GM23338 (cell line): ENCODE measurements at places on chromosomes 4 and X.

DNA sequence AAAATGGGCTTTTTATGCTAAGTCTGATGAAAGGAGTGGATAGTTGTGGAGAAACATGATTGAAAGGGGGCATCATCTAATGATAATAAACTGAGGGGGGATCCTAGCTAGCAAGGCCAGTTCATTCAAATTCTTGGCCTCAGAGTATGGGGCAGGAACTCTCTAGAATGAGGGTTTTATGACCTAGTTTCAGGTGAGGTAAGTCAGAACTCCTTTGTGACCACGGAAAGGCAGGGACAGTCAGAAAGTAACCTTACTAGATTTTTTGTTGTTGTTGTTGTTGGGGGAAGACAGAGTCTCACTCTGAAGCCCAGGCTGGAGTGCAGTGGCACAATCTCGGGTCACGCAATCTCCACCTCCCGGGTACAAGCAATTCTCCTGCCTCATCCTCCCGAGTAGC, 1.5 kb upstream of the PAQR3 start:
- no peak for DNase-seq

DNA sequence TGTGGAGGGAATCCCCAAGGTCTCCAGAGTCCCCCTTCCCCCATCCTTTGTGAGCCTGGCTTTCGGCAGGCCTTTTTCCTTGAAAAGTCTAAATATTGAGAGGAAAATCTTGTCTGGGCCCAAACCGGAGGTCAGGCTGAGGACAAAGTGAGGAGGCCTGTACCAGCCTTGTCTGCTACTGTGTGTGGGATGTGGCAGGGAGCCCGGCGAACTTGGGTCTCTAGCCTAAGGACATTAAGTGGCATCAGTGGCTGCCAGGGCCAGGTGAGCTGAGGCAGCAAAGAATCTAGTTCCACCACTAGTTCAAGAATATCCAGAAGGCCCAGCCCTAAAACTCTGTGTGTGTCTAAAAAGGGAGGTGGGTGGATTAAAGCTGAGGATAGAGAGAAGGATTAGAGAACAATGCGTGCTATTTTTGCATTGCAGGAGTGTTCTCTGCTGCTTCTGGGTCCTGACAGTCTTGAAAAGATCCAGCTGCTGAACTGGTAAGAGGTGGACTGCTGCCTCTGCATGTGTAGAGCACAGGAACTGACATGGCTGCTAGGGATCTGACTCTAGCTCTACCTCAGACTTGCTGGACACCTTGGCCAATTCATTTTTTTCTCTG, 1.2 kb upstream of the AMER1 start:
- no peak for DNase-seq

DNA sequence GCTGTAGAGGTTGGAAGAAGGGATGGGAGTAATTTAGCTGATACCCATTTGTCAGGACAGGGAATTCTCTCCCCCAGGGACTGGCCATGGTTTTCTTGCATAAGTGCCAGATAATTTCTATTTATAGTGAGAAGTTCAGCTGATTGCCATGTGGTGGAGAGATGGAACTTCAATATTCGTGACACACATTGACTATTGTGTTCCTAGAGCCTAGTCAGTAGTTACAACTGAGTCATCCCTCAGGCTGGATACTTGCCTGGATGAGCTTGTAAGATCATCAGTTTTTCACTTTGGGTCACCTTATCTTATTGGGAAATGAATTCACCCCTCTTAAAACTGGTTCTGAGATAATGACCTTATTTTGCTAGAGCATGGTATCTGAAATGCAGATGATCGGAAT, 32.2 kb downstream of the CFAP299 start:
- no peak for DNase-seq

- no peak for DNase-seq
Observed at GRCh38 chr4:147370881-147371280, 110.0 kb upstream of the EDNRA start.

DNA sequence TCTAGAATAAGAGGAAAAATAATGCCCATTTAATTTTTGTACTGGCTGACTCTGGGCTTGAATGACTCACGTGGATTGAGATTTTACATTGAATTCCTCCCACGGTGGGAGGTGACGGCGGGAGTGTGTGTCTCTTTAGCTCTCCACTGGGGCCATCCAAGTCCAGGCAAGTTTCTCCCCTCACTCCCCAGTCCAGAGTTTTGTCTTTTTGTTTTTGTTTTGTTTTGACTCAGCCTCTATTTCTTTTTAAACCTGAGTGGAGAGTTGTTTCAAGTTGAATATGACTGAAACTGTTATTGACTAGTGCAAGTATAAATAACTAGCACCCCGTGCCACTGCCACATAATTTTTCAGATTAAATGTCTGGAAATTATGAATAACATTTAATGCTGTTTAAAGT, 13.6 kb downstream of the CHST7 start:
- DNase-seq, result no peak

- DNase-seq, result no peak
Observed at GRCh38 chrX:18291006-18291545, 63.4 kb downstream of the SCML2 start.

GRCh38 chr4:184628103-184628502, 21.1 kb downstream of the CASP3 start:
- DNase-seq, result no peak

DNA sequence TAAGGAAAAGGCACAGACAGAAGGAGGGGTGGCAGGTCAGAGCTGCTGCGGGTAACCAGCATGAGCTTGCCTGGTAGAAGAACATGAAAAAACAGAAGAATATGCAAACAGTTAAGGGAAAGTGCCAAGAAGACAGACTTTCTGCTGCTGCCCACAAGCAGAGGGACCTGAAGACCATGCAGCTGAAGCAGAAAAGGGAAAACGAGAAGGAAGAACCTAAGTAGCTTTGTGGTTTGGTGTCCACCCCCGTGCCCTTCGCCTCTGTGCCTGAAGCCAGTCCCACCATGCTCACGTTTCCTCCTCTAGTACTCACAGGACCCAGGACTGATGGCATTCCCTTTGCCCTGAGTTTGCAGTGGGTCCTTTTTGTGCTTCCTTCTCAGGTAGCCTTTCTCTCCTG, 62.8 kb downstream of the UBA6 start:
- DNase-seq, result no peak

GRCh38 chr4:122894827-122895226, 27.6 kb downstream of the NUDT6 start:
- DNase-seq, result no peak

- DNase-seq, result no peak
Observed at GRCh38 chr4:142095886-142096605, 459.7 kb downstream of the IL15 start.

DNA sequence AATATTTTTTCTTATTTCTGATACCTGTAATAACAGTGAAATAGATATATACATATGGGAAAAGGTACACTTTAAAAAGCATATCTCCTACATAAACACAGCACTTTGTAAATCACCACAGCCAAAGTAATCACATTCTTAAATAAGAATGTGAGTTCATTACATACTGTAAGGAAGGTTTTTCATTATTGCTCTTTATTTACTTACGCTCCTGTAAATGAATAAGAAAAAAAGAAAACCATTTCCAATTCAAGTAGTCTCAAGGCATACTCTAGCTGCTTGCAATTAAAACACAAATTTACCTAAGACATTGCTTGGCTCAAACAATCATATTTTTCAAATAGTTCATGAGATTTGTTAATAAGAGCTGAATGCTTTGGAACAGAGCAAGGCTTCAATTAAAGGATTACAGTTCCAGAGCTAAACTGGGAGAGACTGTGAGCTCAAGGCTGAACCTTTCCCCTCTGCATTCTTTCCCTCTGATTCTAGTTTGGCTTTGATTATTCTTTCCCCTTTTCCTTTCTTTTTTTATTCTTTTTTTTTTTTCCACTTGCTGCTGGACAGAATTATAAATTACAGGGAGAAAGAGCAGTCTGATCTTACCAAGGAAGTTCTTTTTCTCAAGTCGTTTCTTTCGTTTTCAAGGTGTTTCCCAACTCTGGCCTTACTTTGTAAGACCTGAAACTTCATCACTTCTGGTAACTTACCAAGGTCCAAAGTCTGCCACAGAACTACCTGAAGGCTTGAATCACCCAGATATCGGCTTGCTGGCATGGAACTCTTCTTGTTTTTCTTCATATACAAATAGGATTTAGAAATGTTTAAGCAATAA, 278.3 kb downstream of the INPP4B start:
- peak; percentile 7 for DNase-seq

DNA sequence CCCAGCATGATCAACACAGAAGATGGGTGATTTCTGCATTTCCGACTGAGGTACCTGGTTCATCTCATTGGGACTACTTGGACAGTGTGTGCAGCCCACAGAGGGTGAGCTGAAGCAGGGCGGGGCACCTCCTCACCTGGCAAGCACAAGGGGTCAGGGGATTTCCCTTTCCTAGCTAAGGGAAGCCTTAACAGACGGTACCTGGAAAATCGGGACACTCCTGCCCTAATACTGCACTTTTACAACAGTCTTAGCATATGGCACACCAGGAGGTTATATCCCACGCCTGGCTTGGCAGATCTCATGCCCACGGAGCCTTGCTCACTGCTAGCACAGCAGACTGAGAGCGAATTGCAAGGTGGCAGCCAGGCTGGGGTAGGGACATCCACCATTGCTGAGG, 92.9 kb upstream of the GRID2 start:
- no peak for DNase-seq

DNA sequence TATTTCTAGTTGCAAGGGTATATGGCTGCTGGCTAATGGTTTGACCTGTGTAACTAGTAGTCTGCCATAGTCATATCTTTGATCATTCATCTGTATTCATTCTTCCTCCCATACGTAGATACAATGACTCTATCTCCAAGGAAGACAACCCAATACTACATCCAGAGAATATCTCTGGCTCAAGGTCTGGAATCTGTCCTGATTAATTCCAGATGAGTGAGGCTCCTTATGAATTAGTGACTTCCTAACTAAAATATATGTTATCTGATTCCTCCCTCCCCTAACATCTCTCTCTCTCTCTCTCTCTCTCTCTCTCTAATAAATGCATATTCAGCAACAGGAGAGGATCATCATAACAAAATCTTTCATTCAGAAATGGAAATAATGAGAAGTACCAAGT, 641.5 kb downstream of the FAT4 start:
- no peak for DNase-seq

GRCh38 chrX:143336261-143336660, 181.0 kb downstream of the SPANXN3 start:
- DNase-seq, result no peak

- no peak for DNase-seq
Observed at GRCh38 chr4:85548841-85549240, 73.9 kb downstream of the ARHGAP24 start.

DNA sequence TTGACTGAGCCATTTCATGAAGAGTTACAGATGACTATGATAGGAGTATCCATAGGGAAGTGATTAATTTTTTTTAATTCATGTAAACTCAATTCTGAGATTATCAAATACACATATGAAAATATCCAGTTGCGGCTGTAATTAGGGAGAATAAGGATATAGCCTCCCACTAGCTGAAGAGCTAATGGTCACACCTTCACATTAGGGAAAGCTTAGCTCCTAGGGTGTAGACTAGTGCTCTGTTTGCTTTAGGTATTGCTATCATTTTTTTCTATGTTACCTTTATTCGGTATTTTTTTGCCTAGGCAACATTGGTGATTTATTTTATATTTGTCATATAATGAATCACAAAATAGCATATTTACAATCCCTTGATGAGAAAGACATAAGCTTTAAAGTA, 39.6 kb upstream of the EPGN start:
- DNase-seq, result no peak

DNA sequence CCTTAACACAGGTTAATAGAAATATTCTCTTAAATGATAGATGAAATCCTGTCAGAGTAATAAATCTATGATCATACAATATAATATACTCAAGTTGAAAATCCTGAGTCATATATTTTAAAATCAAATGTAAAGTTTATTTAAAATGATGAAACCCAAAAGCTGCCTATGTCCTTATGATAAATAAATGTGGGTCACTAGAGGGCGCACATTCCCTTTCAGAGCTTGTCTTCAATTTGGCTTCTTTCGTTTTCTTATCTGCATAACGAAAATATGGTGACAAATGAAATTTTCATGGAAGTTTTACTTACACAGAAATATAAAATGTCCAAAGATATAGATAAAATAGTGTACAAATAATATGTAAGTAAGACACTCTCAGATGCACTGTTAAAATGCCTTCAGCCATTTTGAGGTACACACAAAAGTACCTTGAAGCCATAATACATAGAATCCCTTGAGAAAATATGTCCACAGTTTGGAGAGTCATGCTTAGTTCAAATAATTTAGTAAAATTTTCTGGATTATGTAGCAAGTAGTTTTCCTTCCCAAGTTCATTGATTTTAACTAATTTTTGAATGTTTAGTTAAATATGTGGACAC, 680.4 kb downstream of the DMD start:
- DNase-seq, result peak; percentile 61

DNA sequence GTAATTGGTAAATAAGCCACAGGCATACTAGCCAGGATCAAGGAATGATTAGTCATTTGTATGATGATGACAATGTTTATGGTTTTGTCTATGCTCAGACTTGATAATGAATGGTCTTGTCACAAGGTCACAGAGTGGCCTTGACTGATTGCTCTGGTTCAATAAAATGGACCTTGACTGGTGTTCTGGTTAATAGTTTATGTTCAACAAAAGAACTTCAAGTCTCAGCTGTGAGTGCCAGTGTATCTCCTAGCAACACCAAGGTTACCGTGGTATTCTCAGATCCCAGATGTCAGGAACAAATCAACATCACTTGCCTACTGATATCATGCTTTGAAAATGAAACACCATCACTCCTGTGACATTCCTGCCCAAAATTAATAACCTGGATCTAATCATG, 16.3 kb upstream of the LRAT start:
- no peak for DNase-seq

DNA sequence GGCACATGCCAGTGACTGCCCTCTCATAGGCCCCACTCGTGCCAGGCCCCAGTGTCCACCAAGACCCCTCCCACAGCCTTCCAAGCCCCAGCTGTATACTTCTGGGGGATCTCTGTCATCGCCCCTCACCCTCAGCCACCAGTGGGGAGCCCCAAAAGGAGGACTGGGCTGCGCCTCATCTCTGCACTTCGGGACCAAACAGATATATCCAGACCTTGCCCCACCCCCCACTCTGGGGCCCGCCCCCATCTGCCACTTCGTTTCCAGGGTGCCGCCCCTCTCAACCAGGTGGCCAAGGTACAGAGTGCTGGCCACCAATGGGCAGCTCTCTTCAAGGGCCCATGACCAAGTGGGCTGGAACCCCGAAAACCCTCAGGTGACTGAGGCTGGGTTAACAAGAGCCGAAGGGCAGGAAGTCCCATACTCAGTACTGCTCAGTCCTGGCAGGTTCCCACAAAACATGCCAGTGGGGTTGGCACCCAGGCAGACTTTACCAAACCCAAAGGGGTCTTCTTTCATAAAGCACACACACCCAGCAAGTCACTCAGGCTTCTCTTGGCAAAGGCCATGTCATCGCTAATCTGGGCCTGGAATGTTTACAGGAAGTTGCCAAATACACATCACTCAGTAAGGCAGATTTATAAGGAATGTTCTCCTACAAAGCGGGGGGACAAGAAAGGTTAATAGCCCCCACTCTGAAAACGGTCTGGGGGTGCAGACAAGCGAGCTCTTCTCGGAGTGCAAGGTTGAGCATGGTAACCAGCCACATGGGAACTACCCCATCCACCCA, 4.4 kb downstream of the ZFYVE28 start:
- DNase-seq, result peak; percentile 63
